ENCODE measurements at places on chromosomes 3 and 15.

GRCh38 chr15:40323953-40324937 is 753 bp downstream of the INAFM2 start:
- no peak for DNase-seq

DNA sequence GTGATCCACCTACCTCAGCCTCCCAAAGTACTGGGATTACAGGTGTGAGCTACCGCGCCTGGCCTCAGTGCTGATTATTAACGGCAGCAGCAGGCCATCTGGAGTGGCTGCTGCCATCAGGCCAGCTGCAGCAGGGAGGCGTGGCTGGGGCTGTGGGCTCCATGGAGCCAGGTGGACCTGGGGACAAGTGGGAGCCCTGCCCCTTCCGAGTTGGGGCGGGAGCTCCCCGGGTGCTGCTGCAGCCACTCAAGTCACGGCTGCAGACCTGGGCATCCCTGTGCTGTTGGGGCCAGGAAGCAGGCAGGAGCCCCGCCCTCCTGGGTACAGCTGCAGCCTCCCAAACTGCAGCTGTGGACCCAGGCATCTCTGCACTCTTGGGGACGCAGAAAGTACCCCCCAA is 23.9 kb downstream of the LRRC49 start:
- no peak for DNase-seq

DNA sequence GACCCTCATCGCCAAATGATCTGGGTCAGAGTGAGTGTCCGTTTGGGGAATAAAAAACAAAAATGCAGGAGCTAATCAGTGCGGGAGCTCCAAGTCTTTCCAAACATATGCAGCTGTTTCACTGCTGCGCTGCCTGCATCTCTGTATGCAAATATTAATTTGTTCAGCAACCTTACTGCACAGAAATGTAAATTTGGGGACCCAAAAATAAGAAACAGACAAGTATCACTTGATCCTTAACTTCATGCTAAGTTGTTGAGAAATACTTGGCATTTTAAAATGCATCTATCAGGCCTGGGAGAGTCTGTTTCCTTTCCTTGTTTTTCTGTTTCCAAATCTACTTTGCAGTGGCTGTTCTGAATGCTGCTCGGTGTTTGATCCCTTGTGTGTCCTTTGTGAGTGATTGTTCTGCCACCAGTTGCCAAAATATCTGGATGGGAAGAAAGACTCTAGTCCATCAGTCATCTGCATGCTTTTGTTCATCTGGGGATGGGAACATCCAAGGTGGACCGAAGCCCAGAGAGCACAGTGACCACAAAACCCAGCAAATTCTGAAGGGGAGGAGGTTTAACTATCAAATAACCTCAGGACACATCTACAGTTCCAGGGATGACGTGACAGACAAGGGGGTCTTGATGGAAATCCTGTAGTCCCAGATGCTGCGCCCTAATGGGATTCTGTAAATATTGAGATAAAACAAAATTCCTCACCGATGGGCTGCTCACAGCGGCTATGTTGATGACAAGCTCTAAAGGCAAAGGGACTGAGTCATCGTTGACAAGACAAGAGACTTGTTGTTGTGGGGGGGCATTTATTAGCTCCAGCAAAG is 199.5 kb upstream of the WNT5A start:
- DNase-seq: no peak

GRCh38 chr15:98896802-98897732 is 110.5 kb downstream of the PGPEP1L start:
- no peak for DNase-seq

DNA sequence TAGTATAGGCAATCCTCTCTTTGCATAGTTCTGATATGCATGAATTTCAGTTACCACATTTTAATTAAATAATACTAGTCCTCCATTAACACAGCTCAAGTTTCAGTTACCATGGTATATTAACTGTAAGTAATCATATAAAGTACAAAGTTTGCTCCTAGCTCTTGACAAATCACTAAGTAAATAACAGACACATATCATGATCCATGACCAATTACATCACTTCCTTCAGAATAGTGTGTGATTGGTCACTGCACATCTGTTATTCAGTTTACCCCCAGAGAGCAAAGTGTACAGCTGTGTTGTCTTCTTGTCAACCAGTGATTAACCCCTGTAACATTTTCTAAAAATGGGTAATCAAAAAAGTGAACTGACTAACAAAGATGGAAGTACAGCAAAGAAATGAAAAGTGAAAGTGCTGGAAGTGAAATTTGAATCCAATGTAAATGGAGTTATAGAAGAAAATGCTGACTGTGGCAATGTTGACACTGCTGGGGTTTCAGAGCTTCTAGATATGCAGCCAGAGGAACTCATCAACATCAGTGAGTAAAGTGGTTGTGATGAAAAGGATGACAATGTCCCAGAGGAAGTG is 30.2 kb upstream of the LEKR1 start:
- no peak for DNase-seq

- DNase-seq: peak; percentile 5
Measured at GRCh38 chr3:48241796-48242455, 1.0 kb downstream of the ZNF589 start.

- DNase-seq: peak; percentile 34
Measured at GRCh38 chr3:114383875-114384557, 90.2 kb downstream of the TIGIT start.

GRCh38 chr15:100043068-100043641 is 298.6 kb downstream of the ADAMTS17 start:
- no peak for DNase-seq

DNA sequence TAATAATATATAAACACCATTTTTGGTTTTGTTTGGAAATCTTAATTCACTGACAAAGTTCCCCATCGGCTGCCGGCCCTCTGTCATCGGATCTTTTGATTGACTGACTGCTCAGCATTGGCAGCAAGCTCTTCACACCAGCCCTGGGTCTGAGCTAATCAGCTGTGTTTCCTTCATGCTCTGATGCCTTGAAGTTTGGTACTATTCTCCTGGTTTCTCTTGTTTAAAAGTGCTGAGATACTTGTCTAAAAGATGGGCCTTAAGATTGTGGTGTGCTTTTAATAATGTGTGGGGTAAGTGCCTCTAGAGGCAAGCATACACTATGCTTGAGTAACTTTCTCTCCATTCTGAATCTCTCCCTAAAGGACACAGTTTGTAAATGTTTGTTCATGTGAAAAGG is 415.5 kb upstream of the TPRG1 start:
- DNase-seq: no peak

DNA sequence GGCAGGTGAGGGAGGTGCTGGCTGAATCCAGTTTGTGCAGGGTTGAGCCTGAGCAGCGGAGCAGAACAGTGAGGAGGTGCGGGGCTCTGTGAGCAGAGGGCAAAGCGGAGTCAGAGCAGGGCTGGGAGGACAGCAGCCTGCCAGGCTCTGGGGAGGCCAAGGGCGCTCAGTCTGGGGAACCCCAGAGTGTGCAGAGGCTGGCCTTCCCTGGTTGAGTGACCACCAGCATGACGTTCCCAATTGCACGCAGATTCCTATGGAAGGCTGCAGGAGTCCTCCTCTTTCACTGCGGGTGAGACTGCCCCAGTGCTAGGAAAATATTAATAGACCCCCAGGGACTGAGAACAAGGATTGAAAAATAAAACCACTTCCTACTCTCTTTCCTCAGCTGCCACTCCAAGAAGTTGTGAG is 13.2 kb downstream of the MRAS start:
- no peak for DNase-seq

Data from central memory CD4-positive, alpha-beta T cell (primary cell).